Right ventricle myocardium superior (tissue), 1 donor: ENCODE measurements at places on chromosomes 11 and 22.

GRCh38 chr11:111719379-111719778, 46.8 kb downstream of the PPP2R1B start:
- DNase-seq = no peak

- no peak for DNase-seq
These were observed 32.2 kb upstream of the SESN3 start for GRCh38 chr11:95262994-95263765.

DNA sequence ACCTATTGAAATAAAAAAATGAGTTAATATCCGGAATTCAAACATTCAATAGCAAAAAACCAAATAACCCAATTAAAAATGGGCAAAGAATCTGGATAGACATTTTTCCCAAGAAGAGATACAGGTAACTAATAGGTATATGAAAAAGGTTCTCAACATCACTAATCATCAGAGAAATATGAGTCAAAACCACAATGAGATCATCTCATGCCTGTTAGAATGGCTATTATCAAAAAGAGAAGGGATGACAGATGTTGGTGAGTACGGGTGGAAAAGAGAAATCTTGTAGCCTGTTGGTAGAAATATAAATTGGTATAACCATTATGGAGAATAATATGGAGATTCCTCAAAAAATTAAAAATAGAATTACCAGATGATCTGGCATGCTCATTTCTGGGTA, 26.9 kb upstream of the OR6M1 start:
- no peak for DNase-seq

- DNase-seq = no peak
These were observed 82.3 kb downstream of the FDX1 start for GRCh38 chr11:110512026-110512425.

DNA sequence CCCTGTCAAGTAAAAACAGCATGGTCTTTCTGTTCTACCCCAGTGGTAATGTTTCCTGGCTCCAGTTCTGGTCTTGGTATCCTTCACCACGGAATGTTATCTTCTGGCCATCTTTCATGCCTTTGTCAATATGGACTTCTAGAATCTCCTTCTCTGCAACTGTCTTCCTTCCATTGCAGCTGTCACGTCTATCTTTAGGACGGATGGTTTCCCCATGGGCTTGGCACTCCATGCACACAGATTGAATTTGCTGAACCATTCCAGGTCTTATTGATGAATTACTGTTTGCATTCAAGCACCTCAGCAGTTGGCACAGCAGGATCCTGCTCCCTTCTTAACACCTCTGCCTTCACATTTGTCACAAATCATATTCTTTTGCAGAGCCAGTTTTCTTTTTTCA, 44.9 kb upstream of the SLC25A18 start:
- no peak for DNase-seq

DNA sequence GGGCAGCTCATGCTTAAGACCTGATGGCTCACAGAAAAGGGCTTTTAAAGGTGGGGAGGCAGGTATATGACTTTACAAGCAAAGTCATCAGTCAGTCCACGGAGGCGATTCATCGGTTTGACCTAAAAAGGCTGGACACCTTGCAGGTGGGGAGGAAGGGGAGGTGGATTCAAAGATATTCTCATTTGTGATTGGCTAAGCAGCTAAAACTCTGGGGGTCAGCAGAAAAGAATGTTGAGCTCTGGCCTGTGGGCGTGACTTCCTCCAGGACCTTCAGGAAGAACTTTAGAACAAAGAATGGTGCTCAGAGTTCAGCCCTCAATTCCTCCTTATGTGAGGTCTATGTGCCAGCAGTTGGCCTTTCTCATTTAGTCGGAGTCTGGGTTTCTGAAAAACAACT, 78.3 kb upstream of the LMO1 start:
- DNase-seq = no peak

GRCh38 chr22:22955866-22956535, 68.4 kb downstream of the IGLL5 start:
- peak; percentile 59 for DNase-seq

- no peak for DNase-seq
These were observed 19.7 kb upstream of the IFT27 start for GRCh38 chr22:36795633-36796032.

GRCh38 chr11:17550450-17551346, 3.6 kb downstream of the OTOG start:
- DNase-seq = no peak

DNA sequence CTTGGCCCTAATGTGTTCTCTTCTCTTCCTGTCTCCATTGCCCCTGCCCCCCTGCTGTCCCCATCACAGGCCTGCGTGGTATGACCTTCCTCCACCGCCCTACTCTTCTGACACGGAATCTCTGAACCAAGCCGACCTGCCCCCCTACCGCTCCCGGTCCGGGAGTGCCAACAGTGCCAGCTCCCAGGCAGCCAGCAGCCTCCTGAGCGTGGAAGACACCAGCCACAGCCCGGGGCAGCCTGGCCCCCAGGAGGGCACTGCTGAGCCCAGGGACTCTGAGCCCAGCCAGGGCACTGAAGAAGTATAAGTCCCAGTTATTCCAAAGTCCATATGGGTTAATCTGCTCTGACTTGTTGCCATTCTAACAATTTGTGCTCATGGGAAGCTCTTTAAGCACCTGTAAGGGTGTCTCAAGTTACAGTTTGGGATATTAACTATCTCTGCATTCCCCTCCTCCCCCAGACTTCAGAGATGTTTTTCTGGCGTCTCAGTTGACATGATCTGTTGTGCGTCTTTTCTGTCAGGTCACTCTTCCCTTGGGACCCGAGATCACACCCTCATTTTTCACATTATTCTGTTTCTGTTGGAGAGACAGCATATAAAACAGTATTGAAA, 60.0 kb downstream of the COMMD9 start:
- DNase-seq = no peak

DNA sequence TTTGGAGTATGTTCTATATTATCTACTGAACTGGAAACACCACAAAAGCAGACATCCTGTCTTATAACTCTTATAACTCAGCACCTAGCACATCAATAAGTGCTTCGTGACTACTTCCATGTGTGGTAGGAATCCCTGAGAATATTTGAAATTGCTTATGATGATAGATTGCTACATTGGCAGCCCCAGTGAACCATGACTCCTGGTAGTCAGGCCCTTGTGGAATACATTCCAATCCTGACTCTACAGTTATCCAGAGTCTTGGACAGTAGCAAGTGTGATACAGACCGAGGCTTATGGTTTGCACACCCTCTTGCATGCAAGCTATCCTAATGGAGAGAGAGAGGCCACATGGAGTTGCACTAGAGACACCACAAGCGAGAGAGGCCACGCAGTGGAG, 59.5 kb upstream of the PHF21A start:
- no peak for DNase-seq

DNA sequence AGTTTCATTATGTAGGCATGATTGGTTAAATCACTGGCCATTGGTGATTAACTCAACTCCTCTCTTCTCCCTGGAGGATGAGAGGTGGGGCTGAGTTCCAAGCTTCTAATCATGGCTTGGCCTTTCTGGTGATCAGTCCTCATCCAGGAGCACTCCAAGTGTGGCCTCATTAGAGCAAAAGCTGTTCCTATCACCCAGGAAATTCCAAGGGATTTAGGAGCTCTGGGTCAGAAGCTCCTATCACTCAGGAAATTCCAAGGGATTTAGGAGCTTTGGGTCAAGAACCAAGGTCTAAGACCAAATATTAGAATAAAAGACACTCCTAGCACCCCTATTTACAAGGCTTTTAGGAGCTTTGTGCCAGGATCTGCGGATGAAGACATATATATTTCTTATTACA, 168.0 kb upstream of the BDNF start:
- no peak for DNase-seq

DNA sequence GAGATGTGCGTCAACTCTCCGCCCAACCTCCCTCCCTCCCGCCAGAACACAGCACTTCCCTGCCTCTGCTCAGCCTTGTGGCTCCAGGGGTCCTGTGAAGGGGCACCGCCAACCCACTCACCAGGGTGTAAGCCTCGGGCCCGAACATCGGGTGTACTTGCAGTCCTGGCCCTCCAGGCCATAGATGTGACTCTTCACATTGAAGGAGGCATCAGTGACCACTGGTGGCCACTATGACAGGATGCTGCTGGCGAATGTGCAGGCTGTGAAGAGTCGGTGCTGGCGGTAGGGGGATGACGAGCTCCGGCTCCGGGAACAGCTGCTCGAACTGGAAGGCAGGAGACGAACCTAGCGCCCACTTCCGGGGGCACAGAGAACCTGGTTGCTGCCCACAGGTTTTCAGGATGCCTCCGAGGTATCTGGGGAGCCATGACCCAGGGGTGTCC, 97.4 kb downstream of the MED15 start:
- no peak for DNase-seq

DNA sequence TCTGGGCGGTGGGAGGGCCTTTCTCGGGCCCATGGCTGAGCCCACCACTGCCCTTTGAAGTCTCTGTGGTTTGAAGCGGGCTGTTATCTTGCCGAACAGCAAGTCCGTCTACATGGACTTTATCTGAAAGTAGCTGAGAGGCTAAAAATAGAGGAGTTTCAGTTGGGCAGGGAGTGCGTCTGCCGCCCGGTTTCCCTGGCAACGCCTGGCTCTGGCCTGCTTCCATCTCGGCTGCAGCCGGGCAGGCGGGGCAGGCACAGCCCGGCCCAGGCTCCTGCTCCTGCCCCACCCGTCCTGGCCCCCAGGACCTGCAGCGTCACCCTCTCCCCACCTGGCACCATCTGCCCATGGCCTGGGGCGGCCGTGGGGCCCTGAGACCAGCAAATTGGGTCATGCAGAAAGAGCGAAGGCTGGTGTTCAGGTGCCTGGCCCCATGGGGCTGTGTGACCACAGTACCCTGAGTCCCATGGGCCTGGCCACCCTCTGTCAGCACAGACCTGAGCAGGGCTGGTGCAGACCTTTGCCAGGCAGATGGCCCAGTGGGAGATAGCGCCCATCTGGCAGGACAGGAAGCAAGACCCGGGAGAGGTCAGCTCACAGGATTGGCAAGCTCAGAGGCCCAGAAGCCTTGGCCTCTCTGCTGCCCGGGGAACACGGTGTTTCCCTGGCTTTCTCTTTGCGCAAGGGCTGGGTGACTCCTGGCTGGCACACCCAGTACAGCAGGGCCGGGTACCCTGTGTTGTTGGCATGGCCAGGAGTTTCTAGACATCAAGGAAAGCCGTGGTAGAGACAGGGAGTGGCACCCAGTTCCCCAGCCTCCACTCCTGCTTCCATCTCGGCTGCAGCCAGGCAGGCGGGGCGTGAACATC, 79.1 kb upstream of the KCNQ1OT1 start:
- DNase-seq = peak; percentile 88

GRCh38 chr11:85718991-85719807, 33.2 kb upstream of the CCDC89 start:
- peak; percentile 56 for DNase-seq

DNA sequence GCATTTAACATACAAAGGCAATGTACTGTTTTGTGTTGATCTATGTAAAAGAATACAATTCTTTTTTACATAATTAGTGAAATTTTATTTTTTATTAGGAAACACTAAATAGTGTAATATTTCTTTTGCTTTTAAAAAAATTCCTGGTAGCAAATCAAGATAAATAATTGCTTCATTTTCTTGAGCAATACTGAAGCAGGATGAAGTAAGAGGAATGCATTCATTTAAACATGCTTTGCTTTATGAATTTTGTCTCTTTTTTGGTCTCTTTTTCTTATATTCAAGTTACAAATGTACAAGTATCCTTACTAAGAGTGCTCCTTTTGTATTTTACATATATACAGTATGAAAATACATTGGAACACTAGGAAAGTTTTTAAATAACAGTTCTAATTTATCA, 144.4 kb upstream of the TEAD1 start:
- no peak for DNase-seq
